ENCODE measurements at places on chromosomes 4 and X.

DNA sequence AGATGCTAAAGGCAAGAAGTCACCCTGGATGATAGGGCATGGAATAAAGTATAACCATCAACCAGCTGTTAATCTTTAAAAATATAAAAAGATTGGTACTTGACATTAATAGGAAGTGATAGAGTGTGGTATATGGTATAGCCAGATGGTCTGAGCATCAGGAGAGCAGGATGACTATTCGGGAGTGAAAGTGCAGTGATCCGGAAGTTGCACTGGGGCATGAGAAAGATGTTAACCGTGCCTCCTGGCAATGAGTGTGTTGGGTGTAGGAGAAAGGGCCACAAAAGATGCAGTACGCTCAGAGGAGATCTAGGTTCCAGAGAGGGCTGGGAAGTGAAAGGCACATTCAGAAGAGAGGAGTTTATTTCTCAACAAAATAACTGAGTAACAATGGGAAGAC is 65.0 kb downstream of the TSPAN7 start:
- H3K4me1 ChIP-seq, result no peaks in the 10 kb centered on the region
- H3K36me3 ChIP-seq, result no peaks in the 10 kb centered on the region
- no peak for DNase-seq
- no peak overlapping the region for H3K4me3 ChIP-seq
- H3K27me3 ChIP-seq, result peaks cover 48% of the 10 kb centered on the region

GRCh38 chr4:16505726-16506125 is 279.5 kb upstream of the TAPT1 start:
- H3K4me1 ChIP-seq, result no peaks in the 10 kb centered on the region
- DNase-seq, result no peak

DNA sequence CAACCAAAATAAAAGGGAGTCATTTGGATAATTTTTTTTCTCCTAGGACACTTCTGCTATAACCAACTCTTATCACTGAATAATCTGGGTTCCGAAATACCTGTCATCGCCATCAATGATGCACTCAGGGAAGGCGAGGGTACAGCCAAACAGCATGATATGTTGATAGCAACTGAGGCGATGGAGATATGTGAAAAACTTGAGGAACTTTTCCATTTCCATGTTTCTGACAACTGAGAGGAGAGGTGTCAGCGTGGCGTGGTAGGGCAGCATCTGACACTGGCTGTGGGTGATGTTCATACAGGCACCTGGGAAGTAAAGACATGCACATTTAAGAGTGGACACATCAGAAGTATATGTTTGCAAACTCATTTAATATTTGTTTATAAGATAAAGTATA is 74.6 kb downstream of the CORIN start:
- H3K4me3 ChIP-seq, result no peak overlapping the region
- no peak for DNase-seq
- no peaks in the 10 kb centered on the region for H3K4me1 ChIP-seq
- H3K27ac ChIP-seq, result no peak overlapping the region
- H3K36me3 ChIP-seq, result no peaks in the 10 kb centered on the region

- no peaks in the 10 kb centered on the region for H3K4me1 ChIP-seq
- no peak overlapping the region for H3K27ac ChIP-seq
- no peaks in the 10 kb centered on the region for H3K36me3 ChIP-seq
- no peak for DNase-seq
- no peak overlapping the region for H3K4me3 ChIP-seq
- H3K27me3 ChIP-seq, result no peaks in the 10 kb centered on the region
These were observed 615.8 kb downstream of the TRAM1L1 start for GRCh38 chr4:116469582-116469981.

DNA sequence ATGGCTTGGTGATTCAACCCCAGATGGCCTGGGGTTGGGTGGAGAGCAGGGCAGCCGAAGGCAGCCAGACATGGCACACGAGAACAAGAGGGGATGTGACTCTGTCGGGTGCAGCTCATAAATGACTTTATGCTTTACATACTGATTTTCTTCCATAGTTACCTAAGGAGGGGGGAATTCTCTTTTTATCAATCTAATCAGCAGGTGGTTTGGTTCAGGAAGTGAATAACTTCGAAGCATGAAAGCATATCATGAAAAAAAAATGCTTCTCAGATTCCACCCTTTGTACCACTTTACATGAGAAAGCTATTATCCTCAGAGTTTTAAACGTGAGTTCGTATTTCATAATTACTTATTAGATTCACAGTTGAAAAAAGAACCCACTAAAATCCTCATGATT is 908.9 kb upstream of the LCORL start:
- no peaks in the 10 kb centered on the region for H3K27me3 ChIP-seq
- no peak for DNase-seq
- H3K36me3 ChIP-seq, result no peaks in the 10 kb centered on the region
- H3K27ac ChIP-seq, result no peak overlapping the region

GRCh38 chr4:83043801-83044407 is 8.9 kb downstream of the COPS4 start:
- DNase-seq, result no peak

DNA sequence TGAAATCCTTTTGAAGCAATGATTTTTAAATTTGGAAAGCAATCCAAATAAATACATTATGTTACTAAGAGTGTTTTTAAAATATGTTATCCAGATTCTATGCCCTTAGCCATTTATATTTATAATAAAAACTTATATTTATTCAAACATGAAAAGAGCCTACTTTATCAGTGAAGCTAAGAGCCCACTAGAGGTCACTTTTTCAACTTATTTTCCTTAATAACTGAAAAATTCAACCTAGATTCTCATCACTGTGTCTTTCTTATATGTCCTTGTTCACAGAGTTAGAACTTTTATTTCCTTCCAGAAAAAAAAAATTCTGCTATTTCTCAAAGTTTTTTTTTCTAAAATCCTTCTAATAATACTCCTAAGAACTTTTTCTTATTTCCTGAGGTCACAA is 23.9 kb downstream of the PRDM8 start:
- H3K27ac ChIP-seq, result no peak overlapping the region
- no peaks in the 10 kb centered on the region for H3K36me3 ChIP-seq
- DNase-seq, result no peak
- no peak overlapping the region for H3K4me3 ChIP-seq
- H3K4me1 ChIP-seq, result no peaks in the 10 kb centered on the region

- peak overlapping the region; percentile 42 for H3K4me3 ChIP-seq
- H3K27ac ChIP-seq, result no peak overlapping the region
- H3K4me1 ChIP-seq, result peaks cover 9% of the 10 kb centered on the region
- no peaks in the 10 kb centered on the region for H3K36me3 ChIP-seq
These were observed 1025.0 kb upstream of the PCDH10 start for GRCh38 chr4:132123870-132124623.

GRCh38 chrX:2416851-2417604 is 83.7 kb downstream of the DHRSX start:
- DNase-seq, result no peak
- H3K36me3 ChIP-seq, result peaks cover 20% of the 10 kb centered on the region
- H3K27ac ChIP-seq, result no peak overlapping the region
- no peak overlapping the region for H3K4me3 ChIP-seq
- no peaks in the 10 kb centered on the region for H3K4me1 ChIP-seq

DNA sequence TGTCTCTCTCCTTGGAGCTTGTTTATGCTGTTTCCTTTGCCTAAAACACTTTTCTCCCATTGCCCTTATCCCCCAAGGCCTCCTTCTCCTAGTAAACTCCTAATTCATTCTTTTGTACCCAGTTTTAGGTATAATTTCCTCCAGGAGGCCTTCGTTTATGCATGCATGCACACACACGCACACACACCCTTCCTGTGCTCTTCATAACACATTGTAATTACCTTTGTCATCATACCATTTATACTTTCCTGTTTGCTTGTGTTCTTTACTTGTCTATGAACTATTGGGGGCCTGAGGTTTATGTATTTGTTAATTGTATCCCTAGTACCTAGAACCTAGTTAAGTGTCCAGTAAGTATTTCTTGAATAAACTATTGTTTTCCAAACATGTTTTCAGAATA is 45.5 kb downstream of the XIAP start:
- peaks cover 55% of the 10 kb centered on the region for H3K36me3 ChIP-seq
- peaks cover 12% of the 10 kb centered on the region for H3K4me1 ChIP-seq
- no peak overlapping the region for H3K27ac ChIP-seq
- no peak overlapping the region for H3K4me3 ChIP-seq
- no peak for DNase-seq

- no peaks in the 10 kb centered on the region for H3K4me1 ChIP-seq
- no peak for DNase-seq
- peaks cover 4% of the 10 kb centered on the region for H3K27me3 ChIP-seq
These were observed 167.4 kb upstream of the NAP1L5 start for GRCh38 chr4:88865046-88865445.

GRCh38 chr4:79678472-79679202 is 270.6 kb upstream of the GK2 start:
- DNase-seq, result no peak
- H3K27me3 ChIP-seq, result peaks cover 2% of the 10 kb centered on the region
- H3K4me3 ChIP-seq, result no peak overlapping the region
- H3K36me3 ChIP-seq, result no peaks in the 10 kb centered on the region
- peaks cover 7% of the 10 kb centered on the region for H3K4me1 ChIP-seq
- peak overlapping the region; percentile 35 for H3K27ac ChIP-seq

DNA sequence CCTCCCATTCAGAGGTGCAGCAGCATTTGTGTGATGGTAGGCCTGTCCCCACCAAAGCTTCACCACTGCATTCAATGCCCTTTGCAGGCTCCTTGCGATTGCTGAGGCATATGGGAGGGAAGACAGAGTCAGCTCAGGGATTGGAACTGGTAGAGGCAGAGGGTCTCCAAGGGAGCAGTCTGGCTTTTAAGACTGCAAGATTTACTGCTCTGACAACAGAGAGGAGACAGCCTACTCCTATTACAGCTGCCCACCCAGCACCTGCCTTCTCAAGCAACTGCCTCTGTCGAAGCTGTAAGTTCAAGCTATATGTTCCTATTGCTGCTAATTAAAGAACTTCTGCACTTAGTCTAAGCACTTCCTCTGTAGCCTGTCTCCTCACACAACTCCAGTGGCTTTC is 481.8 kb downstream of the FGF13 start:
- no peaks in the 10 kb centered on the region for H3K36me3 ChIP-seq
- H3K27me3 ChIP-seq, result peaks cover 28% of the 10 kb centered on the region
- DNase-seq, result no peak
- no peaks in the 10 kb centered on the region for H3K4me1 ChIP-seq
- H3K4me3 ChIP-seq, result no peak overlapping the region
- no peak overlapping the region for H3K27ac ChIP-seq

- no peaks in the 10 kb centered on the region for H3K36me3 ChIP-seq
- no peak for DNase-seq
- H3K27me3 ChIP-seq, result no peaks in the 10 kb centered on the region
- H3K4me3 ChIP-seq, result no peak overlapping the region
- H3K27ac ChIP-seq, result no peak overlapping the region
These were observed 76.9 kb upstream of the FAM9B start for GRCh38 chrX:9110808-9111207.
